Spinal cord (tissue), 10 donors: ENCODE measurements at places on chromosomes 2 and 18.

- no peaks in the 10 kb centered on the region for H3K27me3 ChIP-seq
- H3K27ac ChIP-seq, result no peak overlapping the region
- H3K36me3 ChIP-seq, result no peaks in the 10 kb centered on the region
Observed at GRCh38 chr2:70347831-70348230, 46.0 kb upstream of the FAM136A start.

- no peak for DNase-seq
- H3K36me3 ChIP-seq, result no peaks in the 10 kb centered on the region
- no peaks in the 10 kb centered on the region for H3K27me3 ChIP-seq
- no peak overlapping the region for H3K4me3 ChIP-seq
- no peak overlapping the region for H3K27ac ChIP-seq
- H3K4me1 ChIP-seq, result no peaks in the 10 kb centered on the region
Observed at GRCh38 chr2:197191177-197191939, 119.2 kb downstream of the ANKRD44 start.

GRCh38 chr2:41941831-41942230 lies 106.0 kb upstream of the PKDCC start:
- DNase-seq, result no peak
- no peaks in the 10 kb centered on the region for H3K36me3 ChIP-seq
- no peak overlapping the region for H3K4me3 ChIP-seq
- H3K27ac ChIP-seq, result no peak overlapping the region
- peaks cover 27% of the 10 kb centered on the region for H3K4me1 ChIP-seq

GRCh38 chr2:143564419-143564818 lies 435.2 kb downstream of the ARHGAP15 start:
- H3K27ac ChIP-seq, result no peak overlapping the region
- no peaks in the 10 kb centered on the region for H3K4me1 ChIP-seq
- no peak overlapping the region for H3K4me3 ChIP-seq
- H3K36me3 ChIP-seq, result no peaks in the 10 kb centered on the region

- H3K4me1 ChIP-seq, result peaks cover 8% of the 10 kb centered on the region
- H3K36me3 ChIP-seq, result peaks cover 3% of the 10 kb centered on the region
- H3K4me3 ChIP-seq, result peak overlapping the region; percentile 96
- DNase-seq, result no peak
Observed at GRCh38 chr18:36128530-36128870, 640 bp downstream of the SLC39A6 start.

- no peak overlapping the region for H3K4me3 ChIP-seq
- no peaks in the 10 kb centered on the region for H3K36me3 ChIP-seq
- no peaks in the 10 kb centered on the region for H3K4me1 ChIP-seq
- DNase-seq, result peak; percentile 75
- no peak overlapping the region for H3K27ac ChIP-seq
Observed at GRCh38 chr2:170073288-170073687, 104.7 kb upstream of the MYO3B start.

GRCh38 chr2:59033661-59034060 lies 792.5 kb upstream of the FANCL start:
- no peaks in the 10 kb centered on the region for H3K27me3 ChIP-seq
- H3K4me3 ChIP-seq, result no peak overlapping the region
- no peak overlapping the region for H3K27ac ChIP-seq
- no peaks in the 10 kb centered on the region for H3K4me1 ChIP-seq

GRCh38 chr2:64915510-64915900 lies 73.7 kb upstream of the SLC1A4 start:
- H3K4me3 ChIP-seq, result no peak overlapping the region
- H3K27ac ChIP-seq, result no peak overlapping the region
- H3K27me3 ChIP-seq, result no peaks in the 10 kb centered on the region
- no peaks in the 10 kb centered on the region for H3K36me3 ChIP-seq
- DNase-seq, result no peak

GRCh38 chr2:105398336-105399206 lies at the start of gene FHL2:
TSS of gene FHL2 (minus strand) at chr2:105399051. CDS start at chr2:105386516, 12,535 bp downstream.
- DNase-seq, result no peak
- H3K27me3 ChIP-seq, result peaks cover 15% of the 10 kb centered on the region
- H3K36me3 ChIP-seq, result no peaks in the 10 kb centered on the region
- H3K27ac ChIP-seq, result peak within 1 kb of the TSS; percentile 71
- peak within 1 kb of the TSS; percentile 70 for H3K4me3 ChIP-seq
- H3K4me1 ChIP-seq, result peaks cover 13% of the 10 kb centered on the region

- H3K4me3 ChIP-seq, result no peak overlapping the region
- no peak for DNase-seq
- H3K27me3 ChIP-seq, result no peaks in the 10 kb centered on the region
- H3K4me1 ChIP-seq, result no peaks in the 10 kb centered on the region
Observed at GRCh38 chr2:201871471-201871870, 65.1 kb downstream of the CDK15 start.
